ENCODE measurements at places on chromosomes 1 and 21. TPM values are rescaled to one million over a fixed set of nuclear protein-coding genes. Genes with fewer than 3 reads are reported as not detected.

The CD1C gene
- 1.1 TPM for polyA plus RNA-seq

The CELF3 gene
- polyA plus RNA-seq = 0.43 TPM

The TFF1 gene
- not detected for polyA plus RNA-seq

The HES4 gene
- 19.5 TPM for polyA plus RNA-seq

The SLFNL1 gene
- polyA plus RNA-seq = 0.40 TPM

The PRAMEF8 gene
- not detected for polyA plus RNA-seq

The MTMR11 gene
- polyA plus RNA-seq = 15.6 TPM

The C1QB gene
- polyA plus RNA-seq = 25.8 TPM

DNA sequence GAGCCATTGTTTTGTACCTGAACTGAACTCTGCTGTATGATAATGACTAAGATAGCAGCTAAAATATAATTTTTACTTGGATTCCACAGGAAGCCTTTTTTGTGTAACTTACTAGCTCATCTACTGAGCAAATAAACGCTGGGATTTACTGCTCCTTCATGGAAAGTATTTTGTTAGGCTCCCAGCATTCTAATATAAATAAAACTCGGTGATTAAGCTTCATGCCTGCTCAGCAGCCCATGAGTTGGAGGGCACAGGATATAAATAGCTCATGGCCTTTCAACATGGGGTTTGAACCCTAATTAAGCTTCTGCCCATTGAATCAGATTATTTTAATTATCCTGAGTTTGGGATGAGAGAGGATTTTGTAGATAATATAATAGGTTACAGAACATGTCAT is 180.0 kb downstream of the PCP4 start:
- no peak for DNase-seq

- no peak for DNase-seq
Measured at GRCh38 chr1:55700359-55701130, 485.4 kb upstream of the USP24 start.

- DNase-seq = no peak
Measured at GRCh38 chr1:234776876-234777855, 167.2 kb upstream of the IRF2BP2 start.

- DNase-seq = peak; percentile 65
Measured at GRCh38 chr1:176033881-176034280, 173.2 kb downstream of the COP1 start.

- no peak for DNase-seq
Measured at GRCh38 chr1:75980972-75981897, 49.0 kb upstream of the ASB17 start.

DNA sequence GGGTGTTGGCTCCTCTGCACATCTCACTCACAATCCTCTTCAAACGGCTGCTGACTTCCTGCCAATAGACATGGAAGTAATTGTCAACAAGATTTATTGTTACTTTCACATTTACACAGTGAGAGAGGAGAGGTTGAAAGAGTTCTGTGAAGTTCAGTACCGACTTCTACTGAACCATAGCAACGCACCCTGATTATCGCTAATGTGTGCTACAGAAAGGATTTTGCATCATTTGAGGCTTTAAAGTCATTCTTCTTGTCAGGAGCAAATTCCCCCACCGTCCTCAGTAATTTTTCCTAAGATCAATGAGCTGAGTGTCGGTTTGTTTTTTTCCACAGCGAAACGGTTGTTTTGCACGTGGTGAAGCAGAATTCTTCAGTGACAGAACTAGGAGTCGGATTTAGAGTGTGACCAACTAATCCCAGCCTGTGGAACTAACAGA is 361.0 kb downstream of the ADGRL2 start:
- peak; percentile 75 for DNase-seq

GRCh38 chr1:11421443-11421842 is 57.5 kb upstream of the DISP3 start:
- DNase-seq = no peak

DNA sequence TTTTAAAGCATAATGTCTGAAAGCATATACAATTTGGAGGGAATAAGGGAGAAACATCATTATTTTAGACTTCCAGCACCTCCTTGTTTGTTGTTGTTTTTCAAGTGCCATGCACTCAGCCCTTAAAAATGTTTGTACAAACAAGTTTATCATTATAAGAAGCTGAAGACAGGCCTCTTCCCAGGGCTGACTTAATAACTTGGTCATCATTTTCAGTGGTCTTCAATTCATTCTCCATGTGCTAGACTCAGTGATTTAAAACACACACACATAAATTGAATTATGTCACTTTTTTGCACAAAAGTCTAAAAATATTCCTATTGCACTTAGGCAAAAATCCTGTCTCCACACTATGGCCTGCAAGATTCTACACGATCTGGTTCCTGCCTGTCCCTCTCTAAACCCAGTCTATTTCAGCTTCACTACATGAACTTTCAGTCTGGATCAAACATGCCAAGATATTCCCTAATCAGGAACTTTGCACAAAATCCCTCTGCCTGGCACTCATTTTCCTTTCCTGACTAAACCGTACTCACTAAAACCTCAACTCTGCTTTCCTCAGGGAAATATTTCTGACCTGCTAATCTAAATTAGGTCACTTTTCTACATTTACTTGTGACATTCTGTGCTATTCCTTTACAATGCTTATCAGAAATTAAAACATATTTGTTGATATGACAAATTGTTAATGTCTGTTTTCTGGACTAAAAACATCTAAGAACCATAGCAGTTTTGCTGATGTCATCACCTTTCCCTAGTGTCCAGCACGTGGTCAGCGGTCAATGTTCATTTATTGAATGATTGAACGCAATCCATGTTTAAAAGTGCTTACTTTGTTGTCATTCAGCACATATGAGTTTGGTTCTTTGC is 14.8 kb upstream of the GBP5 start:
- no peak for DNase-seq

- DNase-seq = no peak
Measured at GRCh38 chr1:177857285-177857684, 112.6 kb downstream of the SEC16B start.

- DNase-seq = no peak
Measured at GRCh38 chr1:27225621-27226020, 8.8 kb upstream of the WDTC1 start.

DNA sequence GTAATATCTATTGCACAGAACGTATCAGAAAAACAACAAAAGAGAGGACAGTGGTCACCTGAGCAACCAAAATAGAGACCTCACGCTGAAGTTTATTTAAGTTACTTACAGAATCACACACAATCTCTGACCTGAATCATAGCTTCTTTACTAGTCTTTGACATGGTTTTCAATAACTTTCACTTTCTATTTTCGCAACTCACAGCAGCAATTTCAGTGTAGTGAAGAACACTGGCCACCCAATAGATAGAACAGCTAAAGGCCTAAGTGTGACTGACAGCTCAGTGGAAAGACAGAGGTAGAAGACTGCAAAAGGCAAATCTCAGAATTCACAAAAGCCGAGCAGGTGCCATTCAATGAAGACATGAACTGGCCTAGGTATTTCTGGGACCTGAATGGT is 435.6 kb upstream of the CHRM3 start:
- DNase-seq = no peak

- no peak for DNase-seq
Measured at GRCh38 chr1:243416495-243416894, 160.7 kb downstream of the SDCCAG8 start.

GRCh38 chr1:211472724-211473123 is 19.2 kb downstream of the RD3 start:
- no peak for DNase-seq

DNA sequence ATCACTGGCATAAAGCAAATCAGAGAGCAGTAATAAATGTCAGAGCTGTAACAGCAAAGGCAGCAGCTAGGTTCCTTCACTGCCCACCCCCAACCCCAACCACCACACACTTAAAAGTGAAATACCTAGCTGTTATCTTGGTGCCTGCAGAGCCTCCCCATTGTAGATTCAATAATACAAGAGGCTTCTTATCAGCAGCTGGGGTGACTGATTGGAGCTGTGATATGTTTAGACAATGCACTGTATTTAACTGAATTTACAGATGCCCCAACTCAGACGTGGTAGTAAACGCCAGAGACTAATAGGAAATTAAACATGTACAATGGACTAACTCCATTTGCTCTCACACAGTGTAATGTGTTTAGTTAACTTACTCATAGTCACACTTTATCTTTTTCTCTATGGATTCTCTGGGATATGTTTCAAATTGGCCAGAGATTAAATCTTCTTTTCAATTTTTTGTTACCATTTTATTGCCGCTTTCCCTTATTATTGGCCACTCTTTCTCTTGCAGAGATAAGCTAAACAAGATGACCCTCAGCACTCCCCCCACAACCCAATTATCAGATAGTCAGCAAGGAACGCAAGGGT is 117.1 kb downstream of the ESRRG start:
- DNase-seq = no peak

- no peak for DNase-seq
Measured at GRCh38 chr1:44406737-44407429, 1.8 kb downstream of the RNF220 start.

- DNase-seq = peak; percentile 68
Measured at GRCh38 chr1:97160818-97161217, 439.2 kb downstream of the PTBP2 start.

DNA sequence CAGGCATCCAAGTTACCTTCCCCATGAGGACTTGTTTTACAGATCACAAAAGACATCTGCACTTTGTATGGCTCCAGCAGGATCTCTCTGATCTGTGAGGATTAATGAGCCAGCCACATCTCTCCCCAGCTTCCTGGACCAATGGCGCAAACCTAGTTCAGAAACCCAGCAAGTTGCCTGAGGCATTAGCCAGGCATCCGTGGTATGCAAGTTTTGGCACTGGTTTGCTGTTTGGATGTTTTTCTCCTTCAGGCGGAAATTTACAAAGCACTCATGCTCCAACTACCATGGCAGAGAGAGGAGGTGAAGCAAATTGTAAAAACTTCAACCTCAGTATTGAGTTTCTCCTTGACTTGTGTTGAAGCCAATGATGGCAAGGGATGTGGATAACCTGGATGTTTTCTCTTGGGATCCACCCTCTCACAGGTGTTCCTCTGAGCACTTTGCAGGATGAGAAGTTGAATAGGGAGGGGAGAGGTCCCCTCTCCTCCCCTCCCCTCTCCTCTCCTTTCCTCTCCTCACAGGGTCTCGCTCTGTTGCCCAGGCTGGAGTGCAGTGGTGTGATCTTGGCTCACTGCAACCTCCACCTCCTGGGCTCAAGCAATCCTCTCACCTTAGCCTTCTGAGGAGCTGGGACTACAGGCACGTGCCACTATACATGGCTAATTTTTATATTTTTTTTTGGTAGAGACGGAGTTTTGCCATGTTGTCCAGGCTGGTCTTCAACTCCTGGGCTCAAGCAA is 25.6 kb upstream of the ENO1 start:
- DNase-seq = peak; percentile 58

DNA sequence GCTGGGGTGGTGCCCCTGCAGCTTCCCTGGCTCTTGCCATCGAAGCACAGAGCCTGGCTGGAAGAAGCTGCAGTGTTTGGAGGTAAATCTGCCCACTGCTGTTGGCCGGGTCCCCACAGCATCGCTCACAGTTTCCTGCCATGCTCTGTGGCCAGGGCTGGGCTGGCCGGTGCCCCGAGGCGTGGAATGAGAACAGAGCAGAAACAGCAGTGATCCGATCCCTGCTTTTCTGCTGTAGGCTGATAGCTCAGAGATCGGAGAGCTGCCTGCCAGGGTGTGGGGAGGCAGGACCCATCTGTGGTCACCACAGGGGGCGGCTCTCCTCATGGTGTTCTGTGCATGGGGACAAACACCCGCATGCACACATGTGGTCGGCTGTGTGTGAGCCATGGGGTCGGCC is 11.5 kb downstream of the SLC45A1 start:
- DNase-seq = no peak

GRCh38 chr1:189149547-189150375 is 1327.9 kb downstream of the BRINP3 start:
- DNase-seq = no peak

DNA sequence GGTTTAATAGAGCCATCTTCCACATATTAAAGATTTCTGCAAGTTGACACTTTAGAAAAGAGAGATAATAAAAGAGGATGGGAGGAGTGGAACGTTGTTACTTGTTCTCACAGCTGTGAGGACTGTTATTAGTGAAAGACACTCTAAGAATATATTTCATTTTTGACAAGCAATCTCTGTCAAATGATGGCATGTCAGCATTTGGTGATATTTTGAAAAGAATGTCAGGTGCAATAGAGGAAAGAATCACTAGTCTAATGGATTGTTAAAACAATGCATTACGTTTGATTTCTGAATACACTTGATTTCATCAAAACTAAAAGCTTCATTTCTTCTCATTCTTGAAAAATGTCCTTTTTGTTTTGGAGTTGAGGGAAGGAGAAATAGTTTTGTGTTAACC is 853.4 kb downstream of the PLA2G4A start:
- DNase-seq = no peak

DNA sequence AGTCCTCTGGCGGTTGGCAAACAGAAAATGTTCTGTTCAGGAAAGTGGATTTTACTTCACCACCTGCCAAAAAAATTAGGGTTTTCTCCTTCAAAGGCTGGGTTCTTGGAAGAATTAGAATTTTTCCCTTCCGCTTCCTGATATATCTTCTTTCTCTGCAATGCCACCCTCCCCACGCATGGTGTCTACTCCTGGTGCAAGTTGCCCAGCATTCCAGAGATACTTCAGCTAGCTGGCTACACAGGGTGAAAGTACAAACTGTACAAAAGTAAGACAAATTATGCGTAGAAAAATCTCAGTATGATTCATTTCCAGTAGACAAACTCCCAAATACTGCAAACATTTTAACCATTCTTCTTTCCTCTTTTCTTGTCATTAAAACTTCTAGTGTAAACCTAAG is 430.1 kb upstream of the ESRRG start:
- no peak for DNase-seq

DNA sequence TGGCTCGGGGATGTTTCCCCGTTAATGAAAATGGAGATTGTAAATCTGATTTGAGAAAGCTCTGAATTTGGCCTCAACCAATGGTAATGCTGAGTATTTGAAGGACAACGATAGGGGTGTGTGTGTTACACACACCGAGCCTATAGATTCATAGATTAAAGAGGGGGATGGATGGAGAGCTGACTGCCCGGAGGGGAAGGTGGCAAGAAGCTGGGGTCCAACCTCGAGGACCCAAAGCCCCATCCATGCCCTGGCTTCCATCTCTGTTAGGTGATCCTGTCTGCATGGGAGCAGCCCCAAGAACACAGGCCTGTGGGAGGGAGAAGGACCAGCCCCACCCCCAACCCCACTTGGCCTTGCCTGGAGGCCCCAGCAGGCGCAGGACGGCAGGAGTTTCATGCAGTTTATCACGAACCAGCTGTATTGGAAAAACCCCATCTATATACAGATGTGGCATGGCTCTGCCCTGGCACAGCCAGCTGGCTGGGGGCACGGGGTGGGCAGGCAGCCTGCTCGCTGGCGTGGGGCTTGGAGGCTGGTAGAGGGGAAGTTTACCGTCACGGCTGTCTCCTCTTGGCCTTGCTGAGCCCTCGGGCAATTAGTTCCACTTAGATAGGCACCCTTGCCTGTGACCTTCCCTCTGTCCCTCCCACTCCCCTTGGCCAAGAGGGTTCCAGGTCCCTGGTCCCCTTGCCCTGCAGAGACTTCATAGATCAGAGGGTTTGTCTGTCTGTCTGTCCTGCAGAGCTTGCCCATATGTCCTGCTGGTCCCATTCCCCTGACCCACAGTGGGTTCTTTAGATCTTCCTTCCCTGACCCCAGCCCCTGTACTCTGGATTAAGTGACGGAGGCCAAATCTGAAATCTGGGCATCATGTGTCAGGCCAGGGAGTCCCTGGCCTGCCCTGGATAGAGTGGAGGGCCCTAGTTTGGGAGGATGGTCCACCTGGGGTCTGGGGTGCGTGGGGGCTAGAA is 3.0 kb downstream of the HSPB7 start:
- DNase-seq = peak; percentile 60

- no peak for DNase-seq
Measured at GRCh38 chr1:198166900-198167299, 10.1 kb downstream of the NEK7 start.

- no peak for DNase-seq
Measured at GRCh38 chr1:51570063-51570710, 46.7 kb upstream of the OSBPL9 start.

- DNase-seq = peak; percentile 73
Measured at GRCh38 chr1:239386453-239387303, at the start of gene CHRM3. Gene CHRM3, plus strand, starts transcription at chr1:239386568. Its CDS starts 520,884 bp downstream, at chr1:239907452.

Measured in muscle of leg (tissue), 16 donors.